ENCODE measurements at places on chromosomes 6 and 20.

DNA sequence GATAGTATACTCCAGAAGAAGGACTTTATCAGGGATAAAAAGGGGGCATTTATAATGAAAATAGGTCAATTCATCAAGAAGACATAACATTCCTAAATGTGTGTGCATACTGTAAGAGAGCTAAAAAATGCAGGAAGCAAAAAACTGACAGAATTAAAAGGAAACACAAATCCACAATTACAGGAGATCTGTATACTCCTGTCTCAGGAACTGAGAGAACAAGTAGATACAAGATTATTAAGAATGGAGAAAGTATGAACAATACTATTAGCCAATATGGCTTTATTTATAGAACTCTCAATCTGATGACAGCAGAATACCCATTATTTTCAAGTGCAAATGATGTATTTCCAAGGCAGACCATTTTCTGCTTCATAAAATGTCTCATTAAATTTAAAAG is 167.7 kb upstream of the BMP5 start:
- DNase-seq, result no peak

DNA sequence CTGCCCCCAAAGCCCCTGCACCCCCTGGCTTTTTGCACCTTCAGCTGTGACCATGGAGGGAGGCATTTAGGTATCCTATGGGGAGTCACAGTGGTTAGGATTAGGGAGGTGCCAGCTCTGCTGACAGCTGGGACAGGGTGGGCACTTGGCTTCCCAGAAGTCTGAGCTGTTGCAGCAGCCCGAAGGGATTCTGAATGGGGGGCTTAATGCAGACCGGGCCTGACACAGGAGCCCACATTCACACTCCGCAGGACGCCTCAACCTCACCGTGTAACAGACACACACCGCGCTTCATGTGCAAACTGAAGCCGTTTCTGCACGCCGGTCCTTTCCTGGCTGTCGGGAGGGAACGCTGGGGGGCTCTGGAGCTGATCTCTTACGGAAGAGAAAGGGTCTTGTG is 1.9 kb downstream of the EBF4 start:
- no peak for DNase-seq

DNA sequence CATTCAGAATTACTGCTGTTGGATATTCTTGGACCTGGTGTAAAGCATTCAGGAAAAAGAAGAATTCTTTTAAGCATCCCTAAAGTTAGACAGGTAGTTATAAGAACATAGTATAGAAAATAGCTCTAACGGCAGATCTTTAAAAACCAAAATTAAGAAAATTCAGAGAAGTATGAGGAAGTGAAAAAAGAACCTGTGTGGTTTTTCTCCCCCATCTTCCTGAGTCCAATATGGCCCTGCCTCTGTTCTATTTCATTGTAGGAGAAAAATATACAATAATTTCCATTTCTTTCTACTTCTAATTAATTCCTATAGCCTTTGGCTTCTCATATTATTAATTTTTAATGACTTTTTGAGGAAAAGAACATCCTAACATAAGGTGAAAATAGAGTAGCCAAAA is 47.1 kb downstream of the FHL5 start:
- DNase-seq, result peak; percentile 9

DNA sequence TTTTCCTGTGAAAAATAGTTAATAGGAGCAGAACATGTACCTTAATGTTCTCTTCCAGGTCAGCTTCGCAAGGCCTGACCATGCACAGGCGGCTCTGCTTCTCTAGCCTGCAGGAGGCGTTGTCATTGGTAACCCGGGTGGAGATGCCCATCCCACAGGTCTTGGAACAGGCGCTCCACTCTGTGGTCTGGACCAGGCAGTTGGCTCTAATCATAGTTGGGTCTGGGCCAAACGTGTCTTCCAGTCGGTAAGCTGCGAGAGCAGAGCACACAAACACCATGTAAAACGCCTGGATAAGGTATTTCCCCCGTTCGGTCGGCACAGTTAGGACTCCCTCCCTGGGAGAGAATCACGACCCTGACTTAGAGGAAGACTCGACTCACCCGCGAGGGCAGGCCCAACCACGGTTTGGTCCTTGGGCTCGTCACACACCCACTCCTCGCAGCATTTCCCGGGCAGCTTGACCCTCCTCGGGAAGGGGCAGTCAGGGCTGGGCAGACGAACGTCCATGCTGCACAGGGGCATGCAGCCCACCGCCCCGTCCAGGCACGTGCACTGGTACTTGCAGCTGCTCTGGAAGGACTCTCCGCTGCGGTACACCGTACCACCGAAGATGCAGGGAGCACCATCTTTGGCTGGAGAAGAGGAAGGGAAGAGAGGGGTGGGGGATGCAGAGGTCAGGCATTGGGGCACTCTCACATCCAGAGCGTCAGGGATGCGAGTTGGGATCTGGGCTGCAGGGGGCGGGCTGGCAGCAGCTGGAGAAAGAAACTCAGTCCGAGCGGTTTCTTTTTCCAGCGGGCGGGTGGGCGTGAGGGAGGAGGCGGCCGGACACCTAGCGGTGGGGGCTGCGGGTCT is 1.0 kb downstream of the CCN2 start:
- peak; percentile 64 for DNase-seq

- DNase-seq, result no peak
These were observed 311.1 kb upstream of the JAG1 start for GRCh38 chr20:10984913-10985312.

- DNase-seq, result no peak
These were observed 64.6 kb downstream of the UST start for GRCh38 chr6:148811459-148811858.

GRCh38 chr20:34921436-34921835 is 34.2 kb downstream of the GSS start:
- DNase-seq, result no peak

- peak; percentile 61 for DNase-seq
These were observed 77.7 kb upstream of the OLIG3 start for GRCh38 chr6:137571854-137572253.

GRCh38 chr6:141677598-141678211 is 455.0 kb upstream of the GJE1 start:
- DNase-seq, result no peak

- no peak for DNase-seq
These were observed 25.8 kb upstream of the TPBG start for GRCh38 chr6:82337688-82338257.

DNA sequence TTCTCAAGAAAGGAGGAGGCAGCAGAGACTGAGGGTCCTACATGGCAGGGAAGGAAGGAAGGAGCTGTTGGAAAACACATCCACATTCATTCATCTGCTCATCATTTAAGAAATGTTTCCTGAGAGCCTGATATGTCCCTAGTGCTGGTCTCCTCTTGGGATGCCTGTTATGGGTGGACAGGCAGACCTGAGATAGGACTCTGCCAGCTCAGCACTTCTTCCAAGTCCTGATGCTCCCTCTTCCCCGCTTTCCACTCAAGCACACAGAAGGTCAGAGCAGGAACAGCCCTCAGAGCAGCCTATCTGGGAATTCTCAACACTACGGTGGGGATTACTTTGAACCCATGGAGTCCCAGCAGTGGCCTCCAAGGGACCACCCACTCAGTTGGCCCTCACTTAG is 8.0 kb upstream of the SIRPD start:
- DNase-seq, result no peak

DNA sequence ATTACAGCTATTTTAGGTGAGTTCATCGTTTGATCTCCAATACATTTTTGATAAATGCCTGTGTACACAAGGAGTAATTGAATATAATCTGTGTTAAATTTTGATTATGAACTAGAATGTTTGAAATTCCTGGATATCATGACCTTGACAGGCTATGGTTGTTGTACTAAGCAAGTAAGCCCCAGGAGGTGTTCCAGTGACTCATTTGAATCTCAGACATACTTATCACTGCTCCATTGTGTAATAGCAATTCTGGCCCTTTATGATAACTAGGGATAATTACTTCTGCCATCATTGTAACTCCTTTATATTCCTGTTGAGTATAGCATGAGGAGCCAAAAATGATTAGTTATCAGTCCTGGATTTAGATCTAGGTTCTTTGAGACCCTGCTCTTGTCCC is 1424.6 kb upstream of the ADGRB3 start:
- DNase-seq, result no peak

- DNase-seq, result no peak
These were observed 267.0 kb downstream of the SLC35F1 start for GRCh38 chr6:118174071-118174470.

- no peak for DNase-seq
These were observed 510.7 kb upstream of the SULF2 start for GRCh38 chr20:48295966-48296421.

- no peak for DNase-seq
These were observed 294.3 kb upstream of the QKI start for GRCh38 chr6:163120223-163120622.

GRCh38 chr6:41335943-41336342 is 535 bp downstream of the NCR2 start:
- no peak for DNase-seq

GRCh38 chr6:130937942-130938604 is 110.9 kb downstream of the SMLR1 start:
- no peak for DNase-seq

DNA sequence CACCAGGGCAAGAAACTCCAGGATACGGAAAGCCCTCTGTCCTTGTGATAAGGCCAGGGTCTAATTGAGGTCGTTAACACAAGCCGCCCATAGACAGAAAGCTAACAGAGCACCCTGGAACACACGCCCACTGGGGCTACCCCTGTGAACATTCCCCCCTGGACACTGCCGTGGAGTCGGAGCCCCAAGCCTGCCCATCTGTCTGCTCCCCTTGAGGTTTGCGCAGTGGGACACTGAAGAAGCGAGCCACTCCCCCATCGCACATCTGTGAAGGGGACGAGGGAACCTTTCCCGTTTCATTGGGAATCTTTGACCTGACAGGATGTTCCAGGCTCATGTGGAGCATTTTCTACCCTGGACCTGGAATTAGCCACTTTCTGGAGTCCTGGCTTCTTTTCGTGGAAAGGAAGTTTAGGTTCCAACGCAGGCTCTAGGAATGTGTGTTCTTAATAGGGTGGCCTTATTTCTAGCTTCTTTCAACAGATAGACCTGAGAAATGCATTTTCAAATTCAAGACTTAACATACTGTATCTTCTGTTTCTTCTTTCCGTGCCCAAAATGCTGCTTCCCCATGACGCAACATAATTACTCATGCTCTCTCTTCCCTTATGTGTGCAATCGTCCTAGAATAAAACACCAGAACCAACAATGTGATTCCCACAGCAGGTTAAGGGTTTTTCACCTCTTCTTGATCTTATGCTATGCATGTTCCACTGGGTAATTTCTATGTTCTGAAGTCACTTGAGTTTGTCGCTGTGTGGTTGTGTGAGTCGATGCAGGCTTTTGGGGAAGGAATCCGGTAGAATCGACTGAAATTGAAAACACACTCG is 161.1 kb downstream of the ERMARD start:
- no peak for DNase-seq

DNA sequence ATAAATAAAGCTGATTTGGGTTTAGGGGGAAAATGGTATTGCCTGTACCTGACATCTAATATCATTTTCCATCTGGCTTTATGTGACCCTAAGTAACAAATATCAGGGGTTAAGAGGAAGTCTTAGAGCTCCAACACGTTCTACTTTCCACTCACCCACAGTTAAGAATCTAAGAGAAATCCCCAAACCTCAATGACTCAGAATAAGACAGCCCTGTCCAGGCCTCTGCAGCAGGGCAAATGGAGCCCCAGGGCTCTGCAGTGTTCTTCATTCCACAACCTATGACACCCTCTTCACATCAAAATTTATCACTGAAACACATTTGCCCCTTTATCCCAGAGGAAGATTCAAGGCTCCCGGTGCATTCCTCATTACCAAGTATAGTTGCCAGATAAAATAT is 20.3 kb upstream of the TENT5A start:
- no peak for DNase-seq

- DNase-seq, result no peak
These were observed 41.6 kb upstream of the FRMD1 start for GRCh38 chr6:168120390-168121302.

DNA sequence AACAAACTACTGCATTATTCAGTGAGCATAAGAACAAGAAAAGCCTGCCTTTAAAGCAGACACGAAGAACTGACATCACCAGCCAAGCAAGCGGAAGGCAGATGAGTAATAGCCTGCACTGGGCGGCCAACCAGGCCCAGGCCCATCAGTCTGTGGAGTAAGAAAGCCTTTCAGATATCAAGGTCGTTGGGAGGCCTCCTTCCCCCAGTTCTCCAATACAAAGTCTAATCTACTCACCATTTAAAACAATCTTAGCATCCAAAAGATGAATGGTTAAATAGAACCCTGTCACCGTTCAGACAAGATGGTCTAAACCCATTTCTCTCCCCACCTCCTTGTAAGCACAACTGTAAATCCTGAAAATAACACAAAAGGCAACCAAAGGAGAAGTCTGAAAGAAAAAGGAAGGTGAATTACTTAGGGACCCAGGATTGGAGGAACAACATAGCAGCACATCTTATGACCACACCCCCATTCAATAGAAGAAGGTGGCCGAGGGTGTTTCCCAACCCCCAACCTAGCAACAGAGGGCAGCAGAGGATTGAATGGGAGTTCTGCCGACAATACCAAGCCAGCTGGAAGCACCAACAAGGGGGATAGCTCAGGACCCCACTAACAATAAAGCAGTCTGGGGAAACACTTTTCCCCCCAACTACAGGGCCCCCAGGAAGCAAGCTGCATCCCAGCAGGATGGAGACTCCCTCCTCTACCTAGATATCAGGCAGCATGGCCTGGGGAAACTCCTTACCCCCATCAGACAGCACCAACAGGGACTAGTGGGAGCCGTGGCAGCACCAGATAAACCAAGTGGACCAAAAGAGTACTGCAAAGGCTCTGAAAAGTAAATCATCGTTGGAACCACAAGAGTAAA is 67.9 kb downstream of the ZHX3 start:
- peak; percentile 39 for DNase-seq

DNA sequence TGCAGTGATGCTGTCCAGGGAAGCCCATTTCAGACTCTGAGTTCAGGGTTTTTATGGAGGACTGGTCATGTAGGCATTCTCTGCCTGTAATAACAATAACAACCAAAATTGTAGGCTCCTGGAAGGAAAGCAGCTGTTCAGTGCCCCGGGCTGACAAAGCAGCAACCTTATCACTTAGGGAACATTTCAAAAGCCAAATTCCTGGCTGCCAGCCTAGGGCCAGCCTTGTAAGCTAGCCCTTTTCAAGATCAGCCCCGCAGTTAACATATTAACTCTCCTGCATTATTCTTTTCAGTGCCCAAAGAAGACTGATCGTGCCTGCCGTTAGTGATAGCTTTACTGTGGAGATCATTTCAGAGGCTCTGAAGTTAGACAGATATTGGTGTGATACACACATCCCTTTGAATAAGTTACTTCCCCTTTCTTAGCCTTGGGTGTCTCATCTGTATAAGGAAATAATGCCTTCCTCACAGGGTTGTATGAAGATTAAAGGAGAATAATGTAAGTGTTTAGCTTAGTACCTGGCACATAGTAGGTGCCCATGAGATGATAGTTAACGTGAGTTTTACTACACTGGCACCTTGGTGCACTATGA is 44.1 kb downstream of the CTNNBL1 start:
- DNase-seq, result peak; percentile 21

- no peak for DNase-seq
These were observed 83.3 kb downstream of the CHD6 start for GRCh38 chr20:41534842-41535241.
